ENCODE measurements at places on chromosomes 2 and 18.

GRCh38 chr2:134314681-134315368 is 61.0 kb downstream of the MGAT5 start:
- no peak for DNase-seq

DNA sequence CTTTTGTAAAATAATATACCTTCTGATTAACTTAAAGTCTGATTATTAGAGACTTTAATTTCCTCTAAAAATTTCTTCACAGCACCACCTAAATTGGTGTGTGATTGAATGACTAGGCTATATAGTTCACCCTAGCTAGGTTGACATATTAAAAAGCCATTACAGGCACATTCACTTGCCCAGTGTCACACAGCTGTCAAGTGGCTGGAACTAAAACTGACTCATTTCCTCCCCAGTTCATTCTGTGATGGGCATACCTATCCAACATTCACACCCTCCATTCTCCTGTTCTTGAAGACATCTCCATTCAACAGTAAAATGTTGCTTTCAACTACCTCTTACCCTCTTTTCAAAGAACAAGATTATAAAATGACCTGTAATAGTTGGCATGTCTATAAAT is 334.5 kb downstream of the ARHGAP15 start:
- no peak for DNase-seq

DNA sequence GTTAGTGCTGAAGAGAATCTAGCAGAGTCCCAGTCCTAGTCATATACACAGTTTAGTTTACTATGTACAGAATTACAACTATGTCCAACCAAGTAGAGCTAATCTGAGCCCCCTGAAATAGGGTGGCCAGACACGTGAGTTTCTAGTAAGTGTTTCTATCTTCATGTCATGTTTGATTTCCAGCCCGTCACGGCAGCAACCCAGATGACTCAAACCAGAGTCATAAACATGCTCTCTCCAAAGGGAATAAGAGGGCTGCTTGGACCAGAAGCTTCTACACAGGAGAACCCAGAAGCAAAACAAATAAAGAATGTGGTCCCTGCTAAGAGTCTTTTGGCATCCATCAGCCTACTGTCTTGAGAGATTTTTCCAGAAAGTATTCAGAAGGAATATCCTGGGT is 64.9 kb upstream of the WIPF1 start:
- no peak for DNase-seq

DNA sequence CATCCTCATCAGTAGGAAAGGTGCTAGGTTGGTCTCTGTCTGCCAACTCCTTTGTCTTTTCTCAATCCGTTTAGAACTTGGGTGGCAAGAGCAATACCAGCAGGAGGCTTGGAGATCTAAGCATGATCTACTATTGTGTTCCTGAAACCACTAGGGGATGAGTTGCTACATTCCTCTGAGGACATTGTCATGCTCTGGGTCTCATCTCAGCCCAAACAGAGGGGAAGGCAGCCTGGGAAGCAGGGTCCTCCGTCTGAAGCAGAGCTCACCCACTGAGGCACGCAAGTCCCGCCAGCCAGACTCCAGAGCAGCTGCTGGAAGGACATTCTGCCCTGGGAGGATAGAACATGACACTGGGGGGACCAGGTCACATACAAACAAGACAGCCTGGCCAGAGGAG is 162.9 kb downstream of the MTCL1 start:
- no peak for DNase-seq

- no peak for DNase-seq
Measured at GRCh38 chr18:36331521-36331971, 34.0 kb downstream of the FHOD3 start.

- no peak for DNase-seq
Measured at GRCh38 chr2:10350761-10351160, 48.1 kb downstream of the HPCAL1 start.

DNA sequence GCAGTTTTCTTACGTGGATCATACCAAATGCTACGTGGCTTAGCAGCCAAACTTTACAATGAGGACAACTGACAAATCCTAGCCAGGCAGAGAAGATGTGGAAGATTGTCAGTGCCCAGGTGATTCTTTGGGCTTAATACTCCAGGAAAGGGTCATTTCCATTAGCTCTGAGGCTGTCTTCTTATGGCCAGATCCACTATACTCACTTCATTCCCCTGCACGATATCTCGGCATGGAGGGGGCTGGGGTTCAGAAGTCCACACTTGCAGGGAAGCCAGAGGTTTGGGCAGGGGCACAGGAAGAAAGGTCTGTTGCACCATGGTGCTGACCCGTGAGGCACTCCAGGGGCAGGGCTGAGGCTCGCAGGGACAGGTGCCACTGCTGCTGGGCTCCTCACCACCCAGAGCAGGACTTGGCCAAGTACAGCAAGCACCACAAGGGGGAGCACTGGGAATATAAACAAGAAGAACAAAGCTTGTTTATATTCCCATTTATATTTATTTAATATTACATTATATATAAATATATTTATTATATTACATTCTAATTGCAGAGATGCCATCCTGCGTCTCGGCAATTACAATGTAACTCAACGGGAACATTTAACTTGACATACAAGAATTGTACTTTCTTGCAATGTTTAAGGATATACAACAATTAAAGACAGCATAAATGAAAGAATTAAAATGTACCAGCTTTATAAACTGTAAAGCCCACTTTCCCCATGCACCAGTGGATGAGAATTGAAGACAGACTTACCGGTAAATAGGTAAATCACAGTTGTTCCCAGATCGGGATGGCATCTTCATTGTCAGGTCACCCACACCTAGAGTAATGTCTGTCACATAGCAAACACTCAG is 27.2 kb downstream of the CLUL1 start:
- DNase-seq = peak; percentile 71

- DNase-seq = no peak
Measured at GRCh38 chr2:227363756-227364155, 15.3 kb downstream of the TM4SF20 start.

DNA sequence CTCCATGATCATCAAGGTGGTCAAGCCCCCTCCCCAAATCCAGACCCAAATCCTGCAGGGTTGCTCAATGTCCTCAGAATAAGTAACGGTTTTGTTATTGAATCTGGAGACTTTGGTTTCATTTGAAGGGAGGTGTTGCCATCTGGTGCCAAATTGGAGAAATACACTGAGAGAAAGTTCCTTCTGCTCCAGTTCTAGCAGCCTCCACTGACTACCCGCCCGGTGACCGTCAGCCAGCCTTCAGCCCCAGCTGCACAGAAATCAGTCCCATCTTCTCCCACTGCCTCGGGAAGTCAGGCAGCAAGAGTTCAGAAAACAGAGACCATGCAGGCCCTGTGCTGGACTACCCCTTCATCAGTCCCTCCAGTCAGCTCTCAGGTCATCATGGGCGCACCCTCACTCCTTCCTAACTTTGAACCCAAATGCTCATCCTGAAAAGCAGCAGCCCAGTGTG is 38.7 kb downstream of the PKDCC start:
- peak; percentile 49 for DNase-seq

GRCh38 chr18:7062811-7063210 is 54.8 kb downstream of the LAMA1 start:
- no peak for DNase-seq

- no peak for DNase-seq
Measured at GRCh38 chr2:193350509-193350908, 1155.8 kb upstream of the TMEFF2 start.

GRCh38 chr2:12361506-12361905 is 355.2 kb upstream of the TRIB2 start:
- no peak for DNase-seq

DNA sequence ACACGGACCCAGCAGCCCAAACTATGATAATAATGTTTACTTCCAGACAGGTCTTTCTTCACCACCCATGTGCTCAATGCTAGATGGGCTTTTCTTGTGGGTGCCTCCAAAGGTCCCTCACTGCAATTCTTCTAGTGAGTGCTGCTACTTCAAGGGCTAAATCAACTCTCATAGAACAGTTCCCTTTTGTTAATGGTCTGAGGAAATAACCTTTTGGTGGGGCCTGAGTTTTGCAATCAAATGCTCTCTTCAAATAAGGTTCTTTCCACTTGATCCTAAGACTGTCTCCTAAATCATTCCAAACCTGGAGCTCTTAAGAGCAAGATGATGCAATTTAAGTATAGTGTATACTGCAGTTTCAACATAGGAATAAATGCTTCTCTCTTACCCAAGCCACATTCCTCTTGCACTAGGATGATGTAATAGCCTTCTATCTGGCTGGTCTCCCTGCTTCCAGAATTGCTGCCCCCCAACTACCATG is 6.0 kb downstream of the NEMP2 start:
- no peak for DNase-seq

- no peak for DNase-seq
Measured at GRCh38 chr18:70333757-70334156, 44.9 kb downstream of the SOCS6 start.

DNA sequence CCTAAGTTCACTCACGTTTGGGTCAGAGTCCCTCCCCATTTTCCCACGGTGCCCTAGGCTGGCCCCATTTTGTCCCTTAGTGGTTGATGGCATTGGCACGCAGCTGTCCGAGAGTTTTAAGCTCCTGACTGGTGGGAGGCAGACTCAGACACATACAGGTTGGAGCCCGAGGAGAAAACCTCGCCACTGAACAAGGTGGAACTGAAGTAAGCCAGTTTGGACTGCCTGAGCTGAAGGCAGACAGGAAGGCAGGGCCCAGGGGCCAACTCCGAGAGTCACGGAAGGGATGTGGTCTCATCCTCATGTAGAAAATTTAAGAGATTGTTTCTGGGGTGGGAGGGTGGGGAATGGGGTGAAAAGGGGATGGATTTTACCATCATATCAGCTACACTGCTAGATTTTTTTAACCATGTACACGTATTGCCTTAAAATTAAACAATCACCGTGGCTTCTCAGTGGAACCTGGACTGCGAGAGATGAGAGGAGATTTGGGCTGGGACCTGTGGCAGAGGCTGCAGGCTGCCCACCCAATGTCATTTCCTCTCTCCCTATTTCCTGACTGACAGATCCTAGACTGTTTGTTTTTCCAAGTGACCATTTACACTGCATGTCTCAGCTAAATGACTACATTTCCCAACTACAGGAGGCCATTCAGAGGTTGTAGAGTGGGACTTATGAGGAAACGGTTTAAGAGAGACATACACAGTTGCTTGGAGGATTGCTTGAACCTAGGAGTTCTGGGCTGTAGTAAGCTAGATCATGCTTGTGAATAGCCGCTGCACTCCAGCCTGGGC is 19.4 kb upstream of the NMUR1 start:
- no peak for DNase-seq

DNA sequence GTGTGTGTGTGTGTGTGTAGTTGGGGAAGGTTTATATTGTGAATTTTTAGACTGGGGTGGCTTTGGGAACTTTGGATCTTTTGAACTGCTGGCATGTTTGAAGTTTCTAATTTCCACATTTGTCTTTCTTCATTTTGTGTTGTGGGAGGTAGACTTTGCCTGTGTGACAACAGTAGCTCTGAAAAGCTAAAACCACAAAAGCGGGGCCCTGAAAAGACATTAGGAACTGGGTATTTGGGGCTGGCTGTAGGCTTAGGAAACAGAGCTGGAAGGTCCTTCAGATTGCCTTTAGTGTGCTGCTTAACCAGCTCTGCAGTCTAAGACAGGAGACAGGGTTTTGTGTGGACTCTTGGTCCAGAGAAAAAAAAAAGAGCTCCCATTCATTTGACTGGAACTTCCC is 27.2 kb upstream of the DOCK10 start:
- DNase-seq = no peak

GRCh38 chr2:118668431-118669424 is 178.7 kb downstream of the EN1 start:
- DNase-seq = no peak

DNA sequence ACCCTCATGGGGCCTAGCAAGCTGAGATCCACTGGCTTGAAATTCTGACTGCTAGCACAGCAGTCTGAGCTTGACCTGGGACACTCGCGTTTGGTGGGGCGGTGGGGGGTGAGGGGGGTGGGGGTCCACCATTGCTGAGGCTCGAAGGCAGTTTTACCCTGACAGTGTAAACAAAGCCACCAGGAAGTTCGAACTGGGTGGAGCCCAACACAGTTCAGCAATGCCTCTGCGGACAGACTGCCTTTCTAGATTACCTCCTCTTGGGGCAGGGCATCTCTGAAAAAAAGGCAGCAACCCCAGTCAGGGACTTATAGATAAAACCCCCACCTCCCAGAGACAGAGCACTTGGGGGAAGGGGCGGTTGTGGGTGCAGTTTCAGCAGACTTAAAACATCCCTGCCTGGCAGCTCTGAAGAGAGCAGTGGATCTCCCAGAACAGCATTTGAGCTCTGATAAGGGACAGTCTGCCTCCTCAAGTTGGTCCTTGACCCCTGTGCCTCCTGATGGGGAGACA is 149.7 kb upstream of the TANK start:
- DNase-seq = no peak

GRCh38 chr18:59318460-59319050 is at the start of gene CPLX4:
TSS of gene CPLX4 (minus strand) at chr18:59318649. CDS start at chr18:59318462, 187 bp downstream.
- DNase-seq = no peak

DNA sequence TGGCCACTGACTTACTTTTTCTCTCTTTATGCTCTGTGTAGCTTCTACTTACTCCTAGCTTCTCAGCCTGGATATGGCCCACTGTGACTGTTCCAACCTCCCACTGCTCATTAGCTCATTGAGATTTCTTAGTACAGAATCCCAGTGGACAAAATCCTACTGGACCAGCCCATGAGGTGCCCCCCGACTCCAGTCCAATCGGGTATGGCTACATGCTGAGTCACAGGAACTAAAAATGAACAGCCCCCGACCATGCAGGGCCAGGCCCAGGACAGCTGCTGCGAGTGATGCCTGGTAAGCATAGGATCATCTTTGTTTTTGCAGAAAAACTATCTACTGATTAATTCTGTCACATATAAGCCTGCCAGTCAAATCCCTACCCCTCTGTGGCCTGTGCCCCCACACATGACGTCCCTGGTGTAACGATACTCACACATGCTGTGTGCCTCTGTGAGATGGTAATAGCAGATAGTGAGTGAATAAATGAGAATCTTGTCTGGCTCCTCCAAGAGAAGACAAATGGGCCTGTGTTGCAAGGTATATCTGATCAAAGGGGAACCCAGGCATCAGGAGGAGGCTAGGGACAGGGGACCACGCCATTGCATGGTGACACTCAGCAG is 85.9 kb upstream of the KLF7 start:
- no peak for DNase-seq

DNA sequence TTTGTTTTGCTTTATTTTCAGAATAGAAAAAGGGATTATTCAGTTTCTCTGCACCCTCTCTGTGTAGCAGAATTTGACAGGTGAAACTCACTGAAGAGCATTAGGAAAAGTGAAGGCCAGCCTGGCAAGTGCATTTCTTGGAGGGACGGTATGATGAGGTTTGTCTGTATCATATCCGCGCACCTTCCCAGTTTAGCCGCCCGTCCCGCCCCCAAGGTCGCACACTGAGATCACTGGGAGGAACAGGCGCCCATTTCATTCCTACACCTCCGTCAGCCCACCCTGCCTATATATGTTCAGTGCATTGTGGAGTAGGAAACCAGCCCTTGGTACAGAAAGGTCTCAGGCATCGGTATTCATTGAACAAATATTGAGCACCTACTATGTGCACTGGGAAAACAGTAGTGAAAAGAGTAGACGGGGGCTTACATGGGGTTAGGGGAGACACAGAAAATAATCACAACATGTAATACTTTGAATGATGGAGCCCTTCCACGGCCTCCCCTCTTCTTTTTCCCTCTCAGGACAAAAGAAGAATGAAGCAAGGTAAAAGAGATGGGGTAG is 678 bp upstream of the FECH start:
- DNase-seq = no peak
